Hematopoietic multipotent progenitor cell treated with erythropoietin and hydrocortisone succinate and interleukin-3 and kit ligand, for 17 days (in vitro differentiated cells): ENCODE measurements at places on chromosomes 1 and 21.
A peak's percentile ranks its signal among the peaks of the same experiment; 100 is the strongest.

- no peak for DNase-seq
Measured at GRCh38 chr1:62012095-62012494, 182.6 kb upstream of the L1TD1 start.

- DNase-seq, result no peak
Measured at GRCh38 chr1:223479718-223480425, 86.7 kb downstream of the CCDC185 start.

DNA sequence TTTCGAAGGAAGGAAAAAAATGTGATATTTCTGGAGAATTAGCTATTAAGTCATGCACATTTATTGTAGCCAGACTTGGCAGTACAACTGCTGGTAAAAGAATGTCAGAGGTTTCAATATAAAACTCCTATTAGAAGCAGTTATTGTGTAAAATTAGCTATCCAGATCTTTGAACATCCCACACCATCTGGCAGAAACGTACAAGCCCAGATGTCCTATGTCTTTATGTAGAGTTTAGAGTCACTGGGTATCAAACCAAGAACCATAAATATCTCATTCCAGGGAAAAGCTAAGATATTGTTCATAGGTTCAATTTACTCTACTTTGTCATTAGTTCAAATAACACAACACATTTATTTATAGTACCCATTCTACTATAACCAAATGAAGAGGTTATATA, 31.4 kb downstream of the OLFM3 start:
- DNase-seq, result no peak

DNA sequence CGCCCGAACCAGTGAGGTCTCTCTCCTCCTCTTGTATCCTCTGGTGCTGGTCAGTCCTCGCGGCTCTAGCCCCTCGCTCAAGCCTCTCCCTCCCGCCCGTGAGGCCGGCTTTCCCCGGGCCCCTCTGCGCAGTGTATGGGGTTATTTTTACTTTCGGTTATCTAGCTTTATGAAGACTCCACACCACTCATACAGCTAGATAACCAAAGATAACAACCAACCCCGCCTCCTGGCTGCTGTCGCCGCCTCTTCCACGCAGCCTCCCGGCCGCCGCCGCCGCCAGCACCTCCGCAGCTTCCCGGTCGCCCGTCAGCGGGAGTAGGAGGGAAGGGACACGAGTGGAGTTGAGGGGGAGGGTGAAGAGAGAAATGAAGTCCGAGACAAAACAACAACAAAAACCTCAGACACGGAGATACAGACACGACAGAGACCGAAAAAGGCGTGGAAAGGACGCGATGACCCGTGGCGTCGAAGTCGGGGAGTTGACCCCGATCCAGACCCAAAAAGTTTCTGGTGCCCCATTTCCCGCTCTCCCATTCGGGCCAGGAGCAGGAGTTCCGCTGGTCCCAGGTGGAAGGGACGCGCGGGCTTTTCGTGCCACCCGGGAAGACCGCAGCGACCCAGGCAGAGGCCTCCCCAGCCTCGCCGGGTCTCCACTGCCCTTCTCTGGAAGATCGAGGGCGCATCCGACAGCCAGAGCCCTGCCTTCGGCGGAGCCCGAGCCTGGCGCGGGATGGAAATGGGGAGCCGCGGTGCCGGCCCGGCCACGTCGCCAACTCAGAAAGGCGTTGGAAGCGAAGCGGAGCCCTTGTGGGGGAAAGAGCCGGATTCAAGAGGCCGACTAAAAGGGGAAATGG, 51.4 kb downstream of the RHBG start:
- no peak for DNase-seq

- DNase-seq, result no peak
Measured at GRCh38 chr1:245541369-245541768, 386.6 kb downstream of the KIF26B start.

GRCh38 chr1:39928809-39929587, 25.9 kb upstream of the MFSD2A start:
- DNase-seq, result no peak

DNA sequence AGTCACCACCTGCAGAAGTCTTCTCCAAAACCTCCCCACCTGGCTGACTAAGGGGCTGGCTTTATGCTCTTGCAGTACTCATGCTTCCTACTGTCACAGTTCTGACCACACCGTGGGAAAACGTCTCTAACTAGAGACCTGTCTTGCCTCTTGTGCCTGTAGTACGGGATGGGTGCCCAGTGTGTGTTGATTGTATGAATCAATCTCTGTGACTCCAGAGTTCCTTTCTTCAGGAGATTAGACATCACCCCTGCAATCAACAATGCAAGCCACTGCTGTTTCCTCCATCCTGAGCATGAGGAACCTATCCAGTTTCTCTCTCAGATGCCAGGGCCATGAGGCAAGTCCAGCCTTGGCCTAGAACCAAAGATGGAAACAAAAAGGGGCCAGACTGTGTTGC, 64.1 kb downstream of the LRRN2 start:
- no peak for DNase-seq

DNA sequence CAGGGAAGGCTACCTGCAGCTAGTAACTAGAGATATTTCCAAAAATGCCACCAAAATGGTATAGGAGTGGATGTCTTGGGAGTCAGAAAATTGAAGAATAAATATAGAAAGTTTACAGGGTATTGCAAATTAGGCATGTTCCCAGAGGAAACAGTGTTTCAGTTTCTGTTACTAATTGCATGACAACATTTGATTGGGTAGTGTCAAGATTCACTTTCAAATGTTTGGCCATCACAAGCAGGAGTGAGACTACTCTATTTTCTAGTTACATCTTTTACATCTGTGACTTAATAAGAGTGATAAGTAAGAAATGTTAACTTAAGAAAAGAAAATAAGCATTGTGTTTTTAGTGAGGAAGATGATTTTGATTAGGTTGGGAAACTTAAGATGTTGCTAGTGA, 30.2 kb downstream of the AMY1C start:
- DNase-seq, result no peak

DNA sequence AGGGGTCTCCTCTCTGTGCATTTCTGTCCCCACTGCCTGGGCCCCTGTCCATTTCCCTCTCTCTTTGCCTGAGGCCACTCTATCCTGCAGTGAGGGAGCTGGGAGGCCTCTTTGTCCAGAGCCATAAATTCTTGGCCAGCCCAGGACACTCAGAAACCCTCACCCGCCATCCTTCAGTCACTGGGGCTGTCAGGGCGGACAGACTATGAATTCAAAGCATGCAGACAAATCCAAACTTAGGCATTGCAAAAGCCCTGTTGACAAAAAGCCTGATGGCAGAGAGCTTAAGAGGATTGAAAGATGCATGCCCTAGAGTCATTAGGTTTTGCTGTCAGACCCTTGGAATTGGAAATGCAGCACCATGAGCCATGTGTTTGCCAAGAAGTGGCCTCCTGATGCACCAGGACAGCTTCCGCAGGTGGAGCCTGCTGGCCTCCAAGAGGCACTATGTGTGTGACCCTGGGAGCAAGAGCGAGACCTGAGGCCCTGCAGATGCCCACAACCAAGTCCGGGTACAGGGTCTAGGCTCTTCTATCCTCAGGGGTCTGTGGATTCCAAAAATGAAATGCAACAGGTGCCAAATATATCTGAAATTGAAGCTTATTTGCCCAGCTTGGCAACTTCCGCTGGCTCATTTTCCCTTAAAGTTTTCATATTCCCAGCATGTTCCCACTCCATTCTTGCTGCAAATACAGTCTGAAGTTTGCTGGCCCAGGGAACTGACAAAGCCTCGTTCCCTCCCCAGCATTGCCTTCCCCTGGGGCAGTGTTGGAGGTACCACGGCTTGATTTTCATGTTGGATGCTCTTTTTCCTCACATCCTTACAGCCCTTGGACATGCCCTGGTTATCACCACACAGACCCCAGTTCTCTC, 177.9 kb downstream of the PGBD5 start:
- no peak for DNase-seq

DNA sequence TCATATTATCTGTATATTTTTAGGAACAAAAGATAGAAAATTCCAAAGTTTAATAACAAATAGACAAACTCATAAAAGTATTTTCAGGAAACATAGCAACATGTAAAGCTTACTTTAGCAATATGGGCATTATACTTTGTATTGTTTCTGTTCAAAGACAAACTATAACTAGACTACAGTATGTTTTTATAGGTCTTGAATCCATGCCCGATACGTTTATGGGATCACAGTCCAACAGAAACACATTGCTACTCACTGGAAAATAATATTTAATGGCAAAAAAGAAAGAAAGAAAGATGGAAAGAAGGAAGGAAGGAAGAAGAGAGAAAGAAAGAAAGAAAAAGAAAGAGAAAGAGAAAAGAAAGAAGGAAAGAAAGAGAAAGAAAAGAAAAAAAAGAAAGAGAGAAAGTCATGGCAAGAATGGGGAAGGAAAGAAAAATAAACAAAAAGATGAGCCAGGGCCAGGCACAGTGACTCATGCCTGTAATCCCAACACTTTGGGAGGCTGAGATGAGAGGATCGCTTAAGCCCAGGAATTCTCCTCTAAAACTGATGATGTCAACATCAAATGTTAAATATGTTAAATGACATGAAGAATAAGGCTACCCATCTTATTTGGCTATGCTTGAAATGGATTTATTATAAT, 32.7 kb downstream of the TM2D1 start:
- DNase-seq, result no peak

DNA sequence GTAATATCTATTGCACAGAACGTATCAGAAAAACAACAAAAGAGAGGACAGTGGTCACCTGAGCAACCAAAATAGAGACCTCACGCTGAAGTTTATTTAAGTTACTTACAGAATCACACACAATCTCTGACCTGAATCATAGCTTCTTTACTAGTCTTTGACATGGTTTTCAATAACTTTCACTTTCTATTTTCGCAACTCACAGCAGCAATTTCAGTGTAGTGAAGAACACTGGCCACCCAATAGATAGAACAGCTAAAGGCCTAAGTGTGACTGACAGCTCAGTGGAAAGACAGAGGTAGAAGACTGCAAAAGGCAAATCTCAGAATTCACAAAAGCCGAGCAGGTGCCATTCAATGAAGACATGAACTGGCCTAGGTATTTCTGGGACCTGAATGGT, 435.6 kb upstream of the CHRM3 start:
- no peak for DNase-seq

GRCh38 chr1:14924455-14925331, 228.9 kb upstream of the TMEM51 start:
- no peak for DNase-seq

GRCh38 chr1:2194898-2195673, 514 bp upstream of the FAAP20 start:
- peak; percentile 82 for DNase-seq

GRCh38 chr21:42061195-42061985, 9.7 kb upstream of the UMODL1 start:
- DNase-seq, result no peak

DNA sequence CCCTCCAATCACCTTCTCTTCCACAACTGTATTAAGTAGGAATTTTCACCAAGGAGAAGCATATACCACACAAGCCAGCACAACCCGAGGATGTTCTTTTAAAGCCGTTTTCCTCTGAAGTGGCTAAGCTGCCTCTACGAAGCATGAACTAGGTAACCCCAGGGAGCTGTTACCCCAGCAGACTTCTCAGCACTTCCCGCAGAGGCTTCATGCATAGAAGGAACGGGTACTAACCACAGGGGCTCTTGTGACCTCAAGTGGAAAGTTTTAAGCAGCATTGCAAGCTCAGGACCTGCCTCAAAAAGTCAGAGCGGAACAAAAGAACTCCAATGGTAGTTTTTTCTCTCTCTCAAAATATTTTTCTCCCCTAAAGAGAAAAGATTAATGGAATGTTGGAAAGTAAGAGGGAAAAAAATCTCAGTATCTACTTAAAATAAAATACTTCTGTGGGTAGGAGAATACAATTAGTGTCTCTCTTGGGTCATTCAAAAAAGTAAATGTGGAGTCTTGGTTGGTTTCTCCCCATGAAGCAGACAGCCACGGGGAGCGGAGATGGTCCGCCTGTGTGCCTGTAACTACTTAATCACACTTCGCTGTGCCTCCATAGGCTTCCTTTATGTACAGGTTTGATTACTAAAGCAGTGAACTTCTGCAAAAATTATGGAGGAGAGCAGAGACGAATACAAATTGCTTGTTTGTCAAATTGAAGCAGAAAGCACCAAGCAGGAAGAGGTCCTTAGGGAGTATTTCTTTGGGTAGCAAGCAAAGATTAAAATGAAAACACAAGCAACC, 40.9 kb downstream of the STX6 start:
- DNase-seq, result no peak
